ELR (cell line): ENCODE measurements at places on chromosomes 11 and 22.

- DNase-seq, result no peak
Measured at GRCh38 chr11:62985041-62985750, 429 bp upstream of the SLC22A6 start.

- DNase-seq, result peak; percentile 41
Measured at GRCh38 chr11:88345408-88345807, 7.9 kb upstream of the CTSC start.

- DNase-seq, result no peak
Measured at GRCh38 chr11:79157738-79158137, 283.1 kb downstream of the TENM4 start.

- no peak for DNase-seq
Measured at GRCh38 chr22:36613958-36614357, 85.0 kb upstream of the EIF3D start.

DNA sequence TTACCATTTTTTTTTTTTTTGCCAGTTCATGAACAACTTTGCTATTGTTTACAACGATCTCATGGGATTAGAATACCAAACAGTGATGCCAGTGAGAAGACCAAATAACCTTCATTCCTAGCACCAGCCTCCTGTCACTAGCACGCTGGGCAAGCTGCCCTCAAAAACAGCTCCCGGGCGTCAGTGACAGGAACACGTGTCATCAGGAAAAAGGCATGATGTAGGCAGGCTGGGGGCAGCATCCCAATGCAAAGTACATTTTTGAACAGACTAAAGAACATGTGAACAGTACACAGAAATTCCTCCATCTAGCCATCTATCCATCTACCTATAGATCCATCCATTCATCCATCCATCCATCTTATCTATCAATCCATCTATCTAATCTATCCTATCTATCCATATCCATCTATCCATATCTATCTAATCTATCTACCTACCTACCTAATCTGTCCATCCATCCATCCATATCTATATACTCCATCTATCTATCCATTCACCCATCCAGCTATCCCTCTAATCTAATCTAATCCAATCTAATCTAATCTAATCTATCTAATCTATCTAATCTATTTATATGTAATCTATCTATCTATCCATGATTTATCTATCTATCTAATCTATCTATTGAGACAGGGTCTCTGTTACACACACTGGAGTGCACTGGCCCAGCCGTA lies 378.5 kb downstream of the SHANK2 start:
- DNase-seq, result no peak

DNA sequence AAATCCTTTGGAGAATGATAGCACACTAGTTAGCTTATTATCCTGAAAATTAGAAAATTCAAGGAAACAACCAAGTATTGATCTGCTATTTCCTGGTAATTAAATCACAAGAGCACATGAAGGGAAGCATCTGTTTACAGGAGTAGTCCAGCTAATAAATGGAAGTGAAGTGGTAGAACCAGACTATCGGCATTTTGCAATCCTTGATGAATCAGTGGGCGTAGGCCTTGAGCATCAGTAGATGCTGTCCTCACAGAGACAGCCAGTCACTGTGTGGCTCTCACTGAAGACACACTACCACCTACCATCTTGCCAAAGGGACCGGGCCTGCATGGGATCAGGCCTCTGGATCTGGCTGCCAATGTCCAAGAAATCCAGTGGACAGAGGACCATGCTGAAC lies 69.8 kb downstream of the FBLN1 start:
- DNase-seq, result no peak
